ENCODE measurements at places on chromosomes 5 and 9.

GRCh38 chr5:127871503-127872153 is 168.4 kb downstream of the CCDC192 start:
- DNase-seq = no peak

GRCh38 chr9:135580664-135581380 is 19.3 kb downstream of the PAEP start:
- DNase-seq = no peak

DNA sequence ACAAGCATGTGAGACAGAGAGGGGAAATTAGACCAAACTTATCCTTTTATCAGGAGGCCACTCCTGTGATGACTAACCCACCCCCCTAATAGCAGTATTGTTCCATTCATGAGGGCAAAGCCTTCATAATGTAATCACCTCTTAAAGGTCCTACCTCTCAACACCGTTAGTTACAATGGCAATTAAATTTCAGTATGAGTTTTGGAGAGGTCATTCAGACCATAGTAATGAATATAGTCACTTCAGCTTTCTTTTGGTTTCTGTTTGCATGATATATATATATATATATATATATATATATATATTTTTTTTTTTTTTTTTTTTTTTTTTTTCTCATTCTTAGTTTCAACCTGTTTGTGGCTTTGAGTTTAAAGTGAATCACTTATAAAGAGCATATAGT is 10.5 kb downstream of the ADGRV1 start:
- DNase-seq = no peak

DNA sequence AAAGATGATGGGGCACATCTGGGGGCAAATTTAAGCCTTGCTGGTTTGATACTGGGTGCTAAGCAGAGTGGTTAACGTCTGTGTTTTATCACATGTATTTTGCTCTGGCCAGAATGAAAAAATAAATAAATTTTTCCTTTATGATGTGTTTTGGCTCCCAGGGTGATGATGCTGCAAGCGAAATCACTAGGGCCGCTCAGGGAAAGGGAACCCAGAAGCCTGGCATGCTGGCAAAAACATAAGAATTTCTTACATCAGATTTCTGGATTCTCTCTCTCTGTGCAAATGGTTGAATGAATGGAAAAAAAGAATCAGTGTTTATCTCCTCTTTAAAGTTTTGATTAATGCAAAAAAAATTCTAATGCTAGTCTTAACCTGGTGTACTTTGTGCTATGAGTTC is 1975.2 kb upstream of the C9orf72 start:
- no peak for DNase-seq

GRCh38 chr9:4433379-4433778 is 56.9 kb upstream of the SLC1A1 start:
- no peak for DNase-seq

DNA sequence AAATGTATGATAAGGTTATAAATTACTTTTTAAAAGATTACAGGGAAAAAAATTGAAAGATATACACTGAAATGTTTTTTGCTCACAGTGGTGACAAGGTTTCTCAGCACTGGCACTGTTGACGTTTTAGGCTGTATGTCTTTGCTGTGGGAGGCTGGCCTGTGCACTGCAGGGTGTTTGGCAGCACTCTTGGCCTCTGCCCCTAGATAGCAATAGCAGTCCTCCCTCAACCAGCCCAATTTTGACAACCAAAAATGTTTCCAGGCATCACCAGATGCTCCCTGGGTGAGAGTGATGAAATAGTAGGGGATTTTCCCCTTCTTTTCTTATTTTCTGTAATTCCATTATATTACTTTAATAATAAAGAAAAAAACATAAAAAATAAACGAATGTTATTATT is 3.3 kb downstream of the CD274 start:
- DNase-seq = no peak
